ENCODE measurements at places on chromosomes 3 and 15.

DNA sequence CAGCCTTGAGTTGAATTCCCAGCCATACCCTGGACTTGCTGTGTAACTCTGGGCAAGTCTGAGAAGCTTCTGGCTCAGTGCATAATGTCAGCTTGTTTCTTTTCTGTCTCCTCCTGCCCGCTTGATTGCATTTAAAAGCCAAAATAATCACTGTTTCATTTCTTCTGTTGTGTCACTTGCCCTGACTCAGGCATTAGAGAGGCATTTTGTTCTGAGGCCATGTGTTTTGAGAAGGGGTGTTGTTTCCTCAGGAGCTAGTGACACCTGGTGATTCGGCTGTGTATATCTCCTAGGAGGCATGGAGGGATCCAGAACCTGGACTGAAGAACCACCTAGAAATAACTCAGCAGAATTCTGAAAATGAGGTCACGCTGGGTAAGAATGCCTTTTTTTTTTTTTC is 16.0 kb downstream of the WDR73 start:
- no peak for DNase-seq

- no peak for DNase-seq
Measured at GRCh38 chr3:63032881-63033280, 157.7 kb upstream of the CADPS start.

GRCh38 chr3:40920041-40920440 is 279.3 kb upstream of the CTNNB1 start:
- no peak for DNase-seq

- peak; percentile 63 for DNase-seq
Measured at GRCh38 chr15:48046813-48047438, 73.9 kb upstream of the SLC24A5 start.

DNA sequence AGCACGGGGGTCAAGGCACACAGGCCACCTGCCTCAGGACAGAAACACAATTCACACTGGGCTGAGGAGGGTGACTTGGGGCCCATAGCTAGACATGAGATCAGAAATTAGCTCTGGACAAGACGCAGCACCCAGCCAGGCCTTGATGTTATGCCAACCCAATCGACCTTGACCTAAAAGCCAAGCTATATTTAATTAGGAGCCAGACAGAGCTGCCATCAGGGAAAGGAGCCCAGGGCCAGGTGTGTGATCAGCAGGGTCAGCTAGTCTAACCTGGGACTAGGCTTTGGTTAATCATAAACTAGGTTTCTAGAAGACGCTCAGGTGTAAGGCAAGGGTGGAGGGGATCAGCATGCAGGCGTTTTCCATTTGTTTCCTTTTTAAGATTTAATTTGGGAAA is 23.9 kb upstream of the SLC25A36 start:
- no peak for DNase-seq

DNA sequence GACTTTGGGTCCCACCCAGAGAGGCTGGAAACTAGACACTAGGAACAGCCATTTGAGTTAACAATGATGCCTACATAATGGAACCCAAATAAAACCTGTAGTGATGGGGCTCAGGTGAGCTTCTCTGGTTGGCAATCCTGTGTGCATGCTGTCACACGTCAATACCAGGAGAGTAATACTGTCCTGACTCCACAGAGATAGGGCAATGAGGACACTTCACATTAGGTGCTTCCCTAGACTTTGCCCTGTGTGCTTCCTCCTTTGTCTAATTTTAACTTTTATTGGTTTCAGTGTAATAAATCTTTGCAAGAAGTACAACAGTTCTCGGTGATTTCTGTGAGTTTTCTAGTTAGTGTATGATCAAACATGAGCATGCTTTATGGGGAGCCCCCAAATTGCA is 281.8 kb upstream of the ARRDC4 start:
- no peak for DNase-seq
